ENCODE measurements at places on chromosomes 1 and 21.
A peak's percentile ranks its signal among the peaks of the same experiment; 100 is the strongest.

GRCh38 chr21:43935711-43936110 is 70.7 kb downstream of the AGPAT3 start:
- no peak for DNase-seq

GRCh38 chr1:180272395-180272794 is 42.3 kb downstream of the LHX4 start:
- no peak for DNase-seq

- DNase-seq = no peak
These were observed 56.4 kb downstream of the ADAMTS1 start for GRCh38 chr21:26788790-26789189.

DNA sequence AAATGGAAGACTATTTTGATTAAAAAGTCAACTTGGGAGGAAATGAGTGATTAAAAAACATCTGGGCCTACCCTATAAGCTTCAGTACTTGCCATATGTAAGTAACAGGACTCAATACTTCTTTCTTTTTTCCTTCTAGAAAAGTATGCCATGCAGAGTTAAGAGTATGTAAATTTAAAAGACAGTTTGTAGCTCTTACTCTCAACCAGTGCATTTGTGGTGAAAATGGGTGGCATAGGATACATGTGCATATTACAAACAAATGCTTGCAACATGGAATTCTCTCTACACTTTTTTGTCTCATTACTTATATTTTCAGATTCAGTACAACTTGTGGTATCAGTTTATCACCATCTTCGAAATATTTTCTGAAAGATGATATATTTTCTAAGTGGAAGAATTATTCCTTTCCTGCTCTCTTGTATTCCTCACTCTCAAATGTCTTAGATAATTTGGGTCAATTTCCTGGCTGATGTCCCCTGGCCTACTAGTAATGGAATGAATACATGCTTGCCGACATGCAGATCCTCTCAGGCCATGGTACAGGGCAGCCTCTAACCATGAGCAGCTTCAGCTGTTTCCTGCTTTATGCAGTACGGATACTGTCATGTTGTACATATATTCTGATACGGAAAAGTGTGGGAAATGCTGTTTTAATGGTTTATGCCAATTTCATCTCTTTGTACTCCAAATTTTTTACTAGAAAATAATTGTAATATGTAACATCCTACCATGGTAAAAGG is 81.4 kb upstream of the ZNF326 start:
- DNase-seq = no peak

GRCh38 chr1:235073968-235074522 is 54.6 kb downstream of the TOMM20 start:
- no peak for DNase-seq

DNA sequence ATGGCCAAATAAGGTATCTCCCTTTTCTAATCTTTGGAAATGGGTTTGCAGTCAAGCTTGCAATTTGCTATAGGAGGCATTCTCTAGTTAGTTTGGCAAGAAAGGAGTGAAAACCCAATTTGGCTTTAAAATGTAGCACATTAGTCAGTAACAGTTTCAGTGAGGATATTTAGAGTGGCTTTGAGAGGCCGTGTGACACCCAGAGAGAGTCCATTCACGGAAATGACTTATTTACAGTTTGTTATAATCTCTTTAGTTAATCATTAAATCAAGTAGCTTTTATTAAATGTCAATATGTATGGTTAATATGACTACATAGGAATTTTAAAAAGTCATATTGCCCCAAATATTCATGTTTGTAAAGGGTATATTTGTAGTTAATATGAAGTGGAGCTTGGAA is 9.6 kb downstream of the ZBTB18 start:
- DNase-seq = no peak

- DNase-seq = no peak
These were observed 4.9 kb upstream of the CCDC28B start for GRCh38 chr1:32195531-32195930.

DNA sequence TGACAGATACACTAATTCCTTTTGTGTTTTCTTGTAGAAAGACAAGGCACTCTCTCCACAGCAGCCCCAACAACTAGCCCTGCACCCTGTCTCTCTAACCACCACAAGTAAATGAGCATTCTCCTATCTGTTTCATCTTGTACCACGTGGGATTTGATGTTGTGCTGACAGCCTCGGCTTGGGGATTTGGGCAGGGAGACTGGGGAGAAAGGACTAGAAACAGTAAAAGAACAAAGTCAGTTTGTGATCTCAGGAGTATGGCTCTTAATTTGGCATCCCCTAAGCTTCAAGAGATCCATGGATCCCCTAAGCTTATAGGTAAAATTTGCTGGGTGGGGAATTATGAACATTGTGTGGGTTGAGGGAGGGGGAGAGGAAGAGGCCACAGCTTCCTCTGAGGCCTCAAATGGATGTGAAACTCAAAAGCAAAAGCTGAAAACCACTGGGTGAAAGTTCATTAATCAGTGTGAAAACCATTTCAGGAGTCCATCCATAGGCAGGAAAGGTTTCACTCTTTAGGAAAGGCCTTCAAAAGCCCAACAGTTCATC is 3.1 kb downstream of the C1orf162 start:
- no peak for DNase-seq

- no peak for DNase-seq
These were observed at the start of gene SFN for GRCh38 chr1:26862781-26863684. SFN (plus strand) TSS chr1:26863149; CDS start chr1:26863213, 64 bp downstream.

DNA sequence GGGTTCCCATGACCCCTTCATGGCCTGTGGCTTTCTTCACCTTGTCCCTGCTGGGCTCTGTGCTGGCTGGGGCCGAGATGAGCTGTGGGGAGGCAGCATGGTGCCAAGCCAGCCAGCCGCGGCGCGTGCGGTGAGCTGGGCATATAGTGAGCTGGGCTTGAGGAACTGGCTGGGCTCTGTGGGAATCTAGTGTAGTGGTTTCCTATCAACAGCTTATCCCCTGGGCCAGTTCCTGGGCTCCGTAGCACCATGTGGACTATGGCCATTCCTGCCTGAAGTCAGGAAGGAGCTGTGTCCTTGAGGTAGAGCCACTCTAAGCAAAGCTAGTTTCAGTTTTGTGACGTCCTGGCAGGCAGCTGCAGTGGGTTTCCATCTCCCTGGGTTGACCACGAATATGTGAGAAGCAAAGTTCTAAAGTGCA is 1.8 kb downstream of the NCMAP start:
- no peak for DNase-seq

DNA sequence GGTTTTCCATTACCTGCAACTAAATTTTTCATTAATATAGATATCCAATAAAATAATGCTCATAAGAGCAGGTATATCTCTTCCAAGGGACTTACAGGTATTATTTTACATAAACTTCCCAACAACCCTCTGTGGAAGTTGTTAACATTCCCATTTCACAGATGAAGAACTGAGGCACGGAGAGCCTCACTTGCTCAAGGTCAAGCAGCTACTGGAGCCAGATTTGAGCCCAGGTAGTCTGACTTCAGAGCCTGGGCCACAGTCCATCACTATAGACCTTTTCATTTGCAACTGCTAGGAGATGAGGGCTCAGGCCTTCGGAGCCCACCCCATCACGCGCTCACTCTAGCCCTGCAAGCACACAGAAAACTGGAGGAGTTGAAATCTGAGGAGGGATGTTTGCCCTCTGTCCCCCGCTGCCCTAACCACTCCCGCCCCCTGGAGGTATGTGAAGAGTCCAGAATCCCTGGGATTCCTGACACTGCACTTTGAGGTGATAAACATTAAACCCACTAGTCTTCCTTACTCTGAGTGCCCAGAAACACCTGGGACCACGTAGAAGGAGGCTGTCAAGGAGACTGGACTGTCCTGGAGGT is 11.7 kb upstream of the ALPL start:
- no peak for DNase-seq

GRCh38 chr1:165816826-165817497 is 10.5 kb upstream of the UCK2 start:
- DNase-seq = no peak

GRCh38 chr1:2907051-2907450 is 105.6 kb upstream of the TTC34 start:
- no peak for DNase-seq

- DNase-seq = no peak
These were observed 4.8 kb upstream of the HRNR start for GRCh38 chr1:152228831-152229230.

DNA sequence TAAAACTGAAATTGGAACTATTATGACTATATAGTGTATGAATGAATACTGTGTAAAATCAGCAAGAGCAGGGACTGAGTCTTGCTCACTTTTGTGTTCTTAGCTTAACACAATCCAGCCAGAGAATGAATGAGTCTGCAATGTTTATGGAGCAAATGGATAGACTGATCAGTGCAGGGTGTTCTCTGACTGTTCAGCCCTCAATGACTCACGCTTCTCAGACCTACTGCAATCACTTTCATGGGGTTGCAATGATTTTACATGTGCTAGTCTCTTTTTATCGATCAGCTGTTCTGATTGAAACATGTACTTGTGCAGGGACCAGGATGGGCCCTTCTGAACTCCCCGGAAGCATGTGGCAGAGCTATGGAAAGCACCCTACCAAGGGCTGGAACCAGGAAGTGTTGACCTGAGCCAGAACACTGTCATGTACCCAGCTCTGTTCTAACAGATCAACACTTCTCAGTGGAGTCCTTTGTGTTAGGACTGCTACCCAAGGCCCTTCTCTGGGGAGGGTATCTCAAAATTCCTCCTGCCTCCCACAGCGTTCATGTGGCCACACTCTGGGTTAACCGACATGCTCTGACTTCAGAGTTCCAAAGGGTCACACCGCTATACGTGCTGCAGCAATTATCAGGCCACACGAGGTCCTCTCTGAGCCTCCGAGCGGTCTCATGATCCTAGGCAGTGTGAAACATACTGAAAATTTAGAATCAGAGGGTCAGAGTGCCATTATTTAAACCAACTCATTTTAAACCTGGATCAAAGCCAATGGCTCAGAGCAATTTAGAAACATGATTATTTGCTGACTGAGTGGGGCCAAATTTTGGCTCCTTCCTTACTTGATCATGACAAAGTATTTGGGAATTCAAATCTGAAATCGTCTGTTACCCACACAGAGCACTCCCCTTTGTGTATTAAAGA is 35.2 kb downstream of the GRIK1 start:
- peak; percentile 79 for DNase-seq

DNA sequence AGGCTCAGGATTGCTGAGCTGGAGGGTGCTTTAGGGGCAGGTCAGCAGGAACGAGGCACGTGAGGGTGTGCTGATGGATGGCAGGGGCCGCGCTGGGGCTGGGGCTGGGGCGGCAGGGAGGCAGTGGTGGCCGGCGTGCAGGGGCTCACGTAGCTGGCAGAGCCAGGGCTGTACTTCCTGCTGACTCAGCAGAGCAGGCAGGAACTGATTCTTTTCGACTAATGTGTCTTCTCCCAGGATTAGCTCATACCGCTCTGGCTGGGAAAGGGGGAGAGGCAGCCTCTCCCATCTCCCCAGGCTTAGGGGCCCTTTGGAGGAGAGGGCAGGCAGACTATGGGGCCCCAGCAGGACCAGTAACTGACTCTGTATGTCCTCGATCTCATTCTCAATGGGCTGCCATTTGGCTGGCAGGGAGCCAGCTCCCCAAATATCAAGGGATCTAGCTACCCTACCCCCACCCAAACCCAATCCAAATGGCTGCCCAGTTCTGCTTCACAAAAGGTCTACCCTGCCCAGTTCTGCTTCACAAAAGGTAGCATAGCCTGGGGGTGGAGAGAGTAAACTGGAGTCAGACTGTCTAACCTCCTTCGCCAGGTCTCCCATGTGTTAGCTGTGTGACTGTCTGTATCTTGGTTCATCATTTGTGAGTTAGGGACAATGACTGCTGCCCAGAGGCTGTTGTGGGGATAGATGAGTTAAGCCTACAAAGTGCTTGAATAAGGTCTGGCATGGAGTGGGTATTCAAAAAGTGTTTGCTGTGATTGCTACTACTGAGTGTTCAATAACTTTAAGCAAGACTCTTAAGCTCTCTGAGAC is 100.1 kb upstream of the SLC2A1 start:
- DNase-seq = peak; percentile 89

- no peak for DNase-seq
These were observed 7.3 kb downstream of the HENMT1 start for GRCh38 chr1:108653431-108654105.

- no peak for DNase-seq
These were observed 160.6 kb upstream of the ATP1B1 start for GRCh38 chr1:168945870-168946269.

- no peak for DNase-seq
These were observed 93.9 kb upstream of the COG2 start for GRCh38 chr1:230548357-230548756.

DNA sequence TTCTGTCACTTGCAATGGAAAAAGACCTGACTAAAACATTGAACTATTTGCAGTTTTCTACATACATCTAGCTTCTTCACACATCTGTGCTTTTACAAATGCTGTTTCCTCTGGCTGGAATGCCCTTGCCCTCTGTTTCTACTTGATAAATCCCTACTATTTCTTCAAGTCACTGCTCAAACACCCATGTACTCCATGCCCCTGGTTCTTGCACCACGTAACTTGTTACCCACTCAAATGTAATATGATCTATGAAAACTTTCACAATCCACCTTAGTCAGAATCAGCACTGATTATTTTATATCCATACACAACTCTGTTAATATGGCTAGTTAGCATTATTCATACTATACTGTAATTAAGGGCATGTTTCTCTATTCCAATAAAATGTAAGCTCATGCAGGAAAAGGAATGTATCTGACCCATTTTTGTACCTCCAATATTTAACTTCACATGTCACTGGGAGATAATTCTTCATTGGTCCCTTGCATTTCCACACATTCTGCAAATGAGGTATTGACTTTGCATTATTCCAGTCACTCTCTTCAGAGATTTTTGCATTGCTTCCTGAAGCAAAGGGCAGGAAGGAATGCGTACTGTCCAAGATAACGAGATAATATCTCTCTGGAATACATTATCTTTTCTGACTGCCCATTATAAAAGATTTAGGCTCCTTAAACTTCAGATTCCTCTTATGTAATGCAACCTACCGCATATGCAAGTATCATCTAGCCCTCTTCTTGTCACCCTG is 158.3 kb downstream of the COL24A1 start:
- DNase-seq = no peak

GRCh38 chr1:57986432-57986831 is 560.1 kb downstream of the OMA1 start:
- no peak for DNase-seq

- no peak for DNase-seq
These were observed 270.5 kb downstream of the MATN1 start for GRCh38 chr1:30452925-30453324.

DNA sequence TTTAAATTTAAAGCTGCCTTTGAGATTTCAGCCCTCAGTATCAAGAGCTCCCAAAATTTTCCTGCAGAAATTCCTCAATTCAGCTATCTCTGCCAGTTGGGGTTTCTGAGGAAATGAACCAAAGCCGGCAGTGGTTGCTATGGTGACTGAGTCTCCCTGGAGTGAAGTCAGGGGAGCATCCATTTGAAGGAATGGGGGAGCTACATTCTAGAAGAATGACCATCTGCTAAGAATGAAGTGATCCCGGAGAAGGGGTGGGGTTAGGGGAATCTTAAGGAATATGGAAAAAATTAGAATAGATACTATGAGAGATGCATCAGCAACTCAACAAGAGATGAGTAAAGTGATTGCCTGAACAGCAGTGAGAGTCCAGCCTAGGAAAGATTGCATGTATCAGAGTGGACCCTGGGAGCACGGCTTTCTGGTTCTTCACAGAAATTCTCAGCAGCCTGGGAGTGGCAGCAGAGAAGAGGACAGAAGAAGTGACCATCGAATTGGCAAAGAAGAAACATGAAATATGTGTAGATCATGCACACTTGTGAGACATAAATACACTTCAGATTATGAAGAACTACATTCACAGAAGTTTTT is 94.7 kb downstream of the CHD1L start:
- peak; percentile 11 for DNase-seq

GRCh38 chr1:65769636-65770035 is 23.1 kb upstream of the PDE4B start:
- peak; percentile 84 for DNase-seq

All from fibroblast of upper back skin (primary cell).